NCI-H774 (cell line): ENCODE measurements at places on chromosomes 2 and 18.

- no peak for DNase-seq
These were observed 59.9 kb downstream of the INSIG2 start for GRCh38 chr2:118148133-118148532.

GRCh38 chr2:226334981-226335720 lies 464.5 kb downstream of the IRS1 start:
- no peak for DNase-seq

DNA sequence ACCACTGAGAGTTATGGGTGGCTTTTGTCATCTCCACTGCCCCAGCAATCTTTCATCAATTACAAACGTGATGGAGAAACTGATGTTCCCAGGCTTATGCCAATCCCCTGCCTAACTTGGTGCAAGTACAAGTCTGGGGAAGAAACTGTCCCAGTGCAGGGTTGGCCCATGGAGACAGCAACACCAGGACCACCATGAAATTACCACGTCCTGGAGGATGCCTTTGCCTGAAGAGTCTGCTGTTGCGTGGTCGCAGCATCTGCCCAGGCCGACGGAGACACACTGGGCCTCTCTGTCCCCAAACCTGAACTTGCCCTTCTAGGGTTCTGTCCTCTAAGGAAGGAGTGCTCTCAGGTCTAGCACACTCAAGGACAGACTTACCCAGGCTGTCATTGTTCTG lies 496.8 kb upstream of the RAB6C start:
- DNase-seq, result no peak

GRCh38 chr18:498931-499775 lies 1.3 kb downstream of the COLEC12 start:
- DNase-seq, result no peak

GRCh38 chr2:61549546-61549945 lies 11.4 kb upstream of the XPO1 start:
- DNase-seq, result no peak

GRCh38 chr2:28640260-28640907 lies 111.2 kb upstream of the PPP1CB start:
- no peak for DNase-seq

- DNase-seq, result no peak
These were observed 76.0 kb upstream of the MEX3C start for GRCh38 chr18:51273437-51273836.

GRCh38 chr18:9707381-9708056 lies 582 bp upstream of the RAB31 start:
- no peak for DNase-seq

DNA sequence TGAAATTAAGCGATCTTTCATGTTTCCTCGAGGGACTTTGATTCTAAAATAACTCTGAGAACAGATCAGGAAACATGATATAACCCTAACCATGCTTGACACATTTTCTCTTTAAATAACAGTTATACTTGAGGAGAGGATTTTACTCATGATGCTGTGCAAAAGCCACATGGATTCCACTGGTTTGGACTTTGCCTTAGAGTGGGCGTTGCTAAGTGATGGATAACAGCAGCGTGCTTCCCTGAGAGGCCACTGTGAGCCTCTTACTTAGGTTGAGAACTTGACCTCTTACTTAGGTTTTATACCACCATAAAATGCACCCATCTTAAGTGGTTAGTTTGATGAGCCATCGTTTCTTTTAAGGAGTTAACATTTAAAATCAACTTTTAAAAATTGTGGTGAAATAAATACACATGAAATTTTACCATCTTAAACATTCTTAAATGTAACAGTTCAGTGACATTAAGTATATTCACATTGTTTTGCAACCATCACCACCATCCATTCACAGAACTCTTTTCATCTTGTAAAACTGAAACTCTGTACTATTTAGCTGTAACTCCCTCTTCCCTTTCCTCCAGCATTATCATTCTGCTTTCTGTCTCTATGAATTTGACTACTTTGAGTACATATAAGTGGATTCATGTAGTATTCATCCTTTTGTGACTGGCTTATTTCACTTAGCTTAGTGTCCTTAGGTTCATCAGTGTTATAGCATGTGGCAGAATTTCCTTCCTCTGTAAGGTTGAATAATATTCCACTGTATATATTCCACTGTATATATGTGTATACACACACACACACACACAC lies 22.6 kb downstream of the ANXA4 start:
- no peak for DNase-seq

DNA sequence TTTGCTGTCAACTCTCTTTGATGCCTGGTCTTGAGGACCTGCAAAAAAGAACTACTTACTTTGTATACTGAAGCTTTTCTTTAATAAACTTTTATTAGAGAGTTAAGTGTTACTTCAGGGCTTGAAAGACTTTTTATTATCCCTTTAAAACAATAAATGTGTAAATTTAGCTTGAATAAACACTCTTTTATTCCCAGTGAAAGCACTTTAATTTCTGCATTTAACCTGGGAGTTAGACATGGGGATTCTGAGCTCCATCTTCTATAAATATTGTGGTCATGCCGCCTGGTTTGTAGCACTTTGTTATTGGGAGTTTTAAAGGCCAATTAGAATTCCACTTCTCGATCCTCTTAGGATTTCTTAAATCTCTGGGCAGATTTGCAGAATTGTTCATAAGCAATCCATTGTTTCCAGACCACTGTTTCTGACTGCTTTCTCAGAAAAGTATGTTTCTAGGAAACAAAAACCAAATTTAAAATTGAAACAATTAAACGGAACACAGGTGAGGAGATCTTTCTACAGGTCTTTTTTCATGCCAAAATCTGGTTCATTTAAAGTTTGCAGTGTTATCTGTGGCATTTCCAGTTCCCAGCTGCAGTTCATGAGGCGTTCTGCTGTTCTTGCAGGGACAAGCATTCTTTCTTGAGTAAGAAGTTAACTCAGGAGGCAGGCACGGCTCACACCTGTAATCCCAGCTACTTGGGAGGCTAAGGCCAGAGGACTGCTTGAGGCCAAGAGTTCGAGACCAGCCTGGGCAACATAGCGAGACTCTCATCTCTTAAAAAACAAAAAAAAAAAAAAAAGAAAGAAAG lies 18.1 kb upstream of the E2F6 start:
- DNase-seq, result no peak

DNA sequence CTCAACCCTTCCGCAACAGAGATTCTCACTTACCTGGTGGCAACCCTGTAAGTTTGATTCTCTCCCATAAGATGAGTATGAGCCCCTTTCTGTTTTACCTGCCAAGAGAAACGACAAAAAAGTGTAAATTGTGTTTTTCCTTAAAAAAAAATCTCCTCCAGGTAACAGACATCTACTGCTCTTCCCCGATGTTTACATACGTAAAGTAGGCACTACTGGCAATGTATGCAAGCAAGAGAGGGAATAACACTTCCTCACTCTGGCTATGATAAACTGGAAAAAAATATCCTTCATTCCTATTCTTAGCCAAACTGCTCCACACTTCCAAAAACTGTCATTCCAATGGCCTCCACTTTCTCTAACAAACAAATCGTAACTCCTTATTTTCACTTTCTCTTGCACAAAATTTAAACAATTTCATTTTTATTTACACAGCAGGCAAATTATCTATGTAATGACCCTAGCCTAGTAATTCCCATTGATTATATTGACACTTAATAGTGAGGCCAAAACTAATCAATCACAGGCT lies 184.5 kb downstream of the TCF4 start:
- no peak for DNase-seq

DNA sequence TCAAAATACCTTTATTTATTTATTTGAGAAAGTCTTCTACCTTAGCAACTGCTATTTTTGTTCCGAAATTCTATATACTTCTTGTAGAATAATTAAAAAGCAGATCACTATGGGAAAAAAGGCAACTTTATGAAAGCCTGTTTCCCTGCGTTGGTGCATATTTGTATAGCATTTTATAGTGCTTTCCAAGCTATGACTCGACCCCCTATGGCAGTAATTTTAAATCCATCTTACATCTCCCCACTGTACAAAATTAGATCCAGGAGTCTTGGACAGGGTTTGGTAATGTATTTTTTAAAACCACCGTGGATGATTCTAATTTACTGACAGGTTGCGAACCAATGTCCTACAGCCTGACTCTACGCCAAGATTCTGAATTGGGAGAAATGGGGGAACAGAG lies 10.1 kb downstream of the TANK start:
- DNase-seq, result no peak

DNA sequence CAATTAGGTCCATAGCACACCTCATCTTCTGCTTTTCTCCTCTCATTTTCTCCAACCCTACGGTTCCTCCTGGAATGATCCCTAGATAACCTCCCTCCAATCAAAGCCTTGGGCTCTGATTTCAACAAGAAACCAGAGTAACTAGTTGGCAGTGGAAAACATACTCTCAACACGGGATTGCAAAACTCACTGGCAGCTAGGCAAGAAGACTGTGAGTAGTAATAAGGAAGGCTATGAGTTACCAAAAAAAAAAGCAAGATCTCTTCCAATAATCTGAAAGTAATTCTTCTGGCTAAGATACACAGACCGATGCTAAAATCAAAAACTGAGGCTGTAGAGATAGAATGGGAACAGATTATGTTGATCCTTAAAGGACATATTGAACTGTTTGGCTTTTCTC lies 28.4 kb upstream of the CCDC102B start:
- no peak for DNase-seq

- DNase-seq, result no peak
These were observed 194.8 kb downstream of the ZNF804A start for GRCh38 chr2:184793176-184793575.
